ENCODE measurements at places on chromosomes 16 and 17.

GRCh38 chr17:70609566-70609965 is 440.2 kb downstream of the KCNJ2 start:
- H3K27me3 ChIP-seq: no peaks in the 10 kb centered on the region
- H3K4me1 ChIP-seq: no peaks in the 10 kb centered on the region
- H3K4me3 ChIP-seq: no peak overlapping the region
- no peak overlapping the region for H3K27ac ChIP-seq

DNA sequence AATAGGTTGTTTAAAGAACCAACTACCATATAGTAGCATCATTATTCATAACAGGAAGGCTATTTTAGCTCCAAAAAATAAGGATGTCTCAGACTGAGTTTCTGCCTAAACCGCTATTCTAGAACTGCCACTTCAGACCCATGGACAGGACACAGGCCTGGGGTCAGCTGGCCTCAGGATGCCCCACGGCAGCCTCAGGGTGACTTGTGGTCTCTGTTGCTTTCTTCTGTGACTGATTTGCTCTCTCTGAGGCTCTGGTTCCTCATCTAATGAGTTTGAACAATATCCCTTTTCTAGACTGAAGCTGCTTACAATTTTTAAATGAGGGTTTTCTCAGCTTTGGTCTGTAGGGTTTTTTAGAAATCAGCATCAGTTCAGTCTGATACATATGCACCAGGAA is 31.8 kb upstream of the IRF8 start:
- H3K27me3 ChIP-seq: no peaks in the 10 kb centered on the region
- no peak overlapping the region for H3K27ac ChIP-seq
- no peak overlapping the region for H3K4me3 ChIP-seq
- DNase-seq: no peak
- H3K36me3 ChIP-seq: no peaks in the 10 kb centered on the region
- H3K4me1 ChIP-seq: peaks cover 3% of the 10 kb centered on the region

GRCh38 chr17:45266372-45266926 is 4.6 kb upstream of the SPATA32 start:
- no peak for DNase-seq
- H3K27me3 ChIP-seq: no peaks in the 10 kb centered on the region
- no peak overlapping the region for H3K27ac ChIP-seq
- peaks cover 12% of the 10 kb centered on the region for H3K4me1 ChIP-seq
- H3K4me3 ChIP-seq: no peak overlapping the region
- peaks cover 64% of the 10 kb centered on the region for H3K36me3 ChIP-seq

GRCh38 chr17:57480438-57481196 is 224.3 kb downstream of the MSI2 start:
- no peaks in the 10 kb centered on the region for H3K27me3 ChIP-seq
- H3K27ac ChIP-seq: peak overlapping the region; percentile 75
- no peak overlapping the region for H3K4me3 ChIP-seq
- DNase-seq: peak; percentile 86
- peaks cover 47% of the 10 kb centered on the region for H3K4me1 ChIP-seq

GRCh38 chr16:23134274-23134673 is 15.0 kb downstream of the USP31 start:
- H3K27me3 ChIP-seq: no peaks in the 10 kb centered on the region
- H3K4me3 ChIP-seq: no peak overlapping the region
- H3K4me1 ChIP-seq: no peaks in the 10 kb centered on the region
- peak; percentile 20 for DNase-seq
- no peak overlapping the region for H3K27ac ChIP-seq
- H3K36me3 ChIP-seq: no peaks in the 10 kb centered on the region

DNA sequence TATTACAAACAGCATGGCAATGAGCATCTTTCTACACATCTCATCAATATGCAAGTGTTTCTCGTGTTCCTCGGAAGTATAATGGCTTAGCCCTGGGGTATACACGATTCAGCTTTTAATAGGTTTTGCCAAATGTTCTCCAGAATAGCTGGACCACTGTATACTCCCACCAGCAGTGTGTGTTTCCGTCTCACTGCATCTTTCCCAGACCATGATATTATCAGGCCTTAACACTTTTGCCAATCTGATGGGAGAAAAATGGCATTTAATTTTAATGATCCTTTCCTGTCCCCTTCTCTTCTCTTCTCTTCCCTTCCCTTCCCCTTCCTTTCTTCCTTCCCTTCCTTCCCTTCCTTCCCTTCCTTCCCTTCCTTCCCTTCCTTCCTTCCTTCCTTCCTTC is 30.8 kb downstream of the PRKCB start:
- H3K4me1 ChIP-seq: no peaks in the 10 kb centered on the region
- no peak for DNase-seq
- no peaks in the 10 kb centered on the region for H3K27me3 ChIP-seq
- H3K36me3 ChIP-seq: no peaks in the 10 kb centered on the region

DNA sequence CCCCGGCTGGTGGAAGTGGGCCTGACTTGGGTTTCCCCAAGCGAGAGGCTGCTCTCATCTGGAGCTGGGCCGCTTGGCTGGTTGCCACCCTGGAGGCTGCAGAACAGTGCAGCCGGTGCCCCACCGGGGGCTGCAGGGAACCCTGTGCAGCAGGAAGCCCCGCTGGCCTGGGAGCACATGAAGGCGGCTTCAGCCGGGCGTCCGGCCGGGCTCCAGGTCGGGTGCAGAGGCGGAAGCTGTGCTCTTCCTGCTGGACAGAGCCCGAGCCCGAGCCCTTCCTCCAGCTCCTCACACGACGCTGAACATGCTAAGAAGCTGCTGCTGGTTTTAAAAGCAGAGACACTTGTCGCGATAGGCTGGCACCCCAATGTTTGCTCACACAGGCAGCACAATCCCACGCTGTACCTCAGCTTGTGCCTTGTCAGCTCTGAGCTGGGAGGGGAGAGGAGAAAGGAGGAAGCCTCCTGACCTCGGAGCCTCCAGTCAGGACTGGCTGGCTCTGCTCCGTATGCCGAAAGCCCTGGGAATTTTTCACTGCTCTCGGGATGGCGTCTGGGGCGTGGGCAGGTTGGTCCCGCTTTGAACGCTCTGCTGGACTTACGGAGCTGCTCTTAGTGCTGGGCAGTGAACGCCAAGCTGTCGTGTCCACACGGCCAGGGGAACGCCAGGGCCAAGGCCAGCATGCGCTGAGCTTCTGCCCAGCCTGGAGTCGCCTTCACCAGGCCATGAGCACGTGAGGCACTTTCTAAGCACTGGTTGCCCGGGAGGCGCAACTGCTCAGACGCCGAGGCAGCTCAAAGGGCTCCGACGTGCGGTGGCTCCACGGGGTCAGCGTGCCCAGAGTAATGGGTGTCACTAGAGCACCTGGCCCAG is 8.8 kb downstream of the CDK5R1 start:
- no peak overlapping the region for H3K4me3 ChIP-seq
- DNase-seq: no peak
- no peaks in the 10 kb centered on the region for H3K27me3 ChIP-seq
- H3K27ac ChIP-seq: no peak overlapping the region

Measured in thyroid gland (tissue), 4 donors.